ENCODE measurements at places on chromosomes 7 and 10. TPM values are rescaled to one million over a fixed set of nuclear protein-coding genes. Genes with fewer than 3 reads are reported as not detected.

SDK1 gene
- not detected for total RNA-seq

WNT16 gene
- total RNA-seq = 0.16 TPM

YKT6 gene
- total RNA-seq = 99.4 TPM

CPEB3 gene
- 1.7 TPM for total RNA-seq

AKR1C3 gene
- 169 TPM for total RNA-seq

Measured in fibroblast of the aortic adventitia (primary cell).